ENCODE measurements at places on chromosomes 12 and 14. TPM values are rescaled to one million over a fixed set of nuclear protein-coding genes. Genes with fewer than 3 reads are reported as not detected.

The DNAI7 gene
- 0.42 TPM for total RNA-seq

The FOXG1 gene
- 1.9 TPM for total RNA-seq

The ARG2 gene
- 2.4 TPM for total RNA-seq

The PLEKHG3 gene
- total RNA-seq = 7.7 TPM

The TAS2R20 gene
- total RNA-seq = 0.76 TPM

The KRT4 gene
- total RNA-seq = 0.66 TPM

The FAM90A1 gene
- 0.24 TPM for total RNA-seq

The KRT82 gene
- total RNA-seq = 0.05 TPM

The L2HGDH gene
- total RNA-seq = 5.1 TPM

Measured in thymus (tissue), 14 donors.